ENCODE measurements at places on chromosomes 7 and 10.

- DNase-seq, result no peak
Measured at GRCh38 chr7:121003986-121004685, 15.6 kb downstream of the CPED1 start.

DNA sequence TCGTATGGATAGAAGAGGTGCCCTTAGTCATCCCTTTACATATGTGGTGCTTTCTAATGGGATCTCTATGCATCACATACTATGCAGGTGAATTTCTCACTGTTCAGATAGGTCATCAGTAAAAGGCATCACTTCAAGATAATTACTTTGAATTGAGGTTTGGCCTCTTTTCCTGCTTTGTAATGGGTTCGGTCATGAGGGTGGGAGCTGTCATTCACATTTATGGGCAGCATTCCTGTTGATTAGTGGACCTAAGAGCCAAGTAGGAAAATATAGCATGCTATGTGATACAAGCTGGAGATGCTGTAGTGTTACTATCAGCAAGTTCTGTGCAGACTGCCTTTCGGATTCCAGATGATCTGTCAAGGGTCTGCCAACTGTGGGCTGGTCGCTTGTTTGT, 156.3 kb downstream of the LCOR start:
- no peak for DNase-seq

DNA sequence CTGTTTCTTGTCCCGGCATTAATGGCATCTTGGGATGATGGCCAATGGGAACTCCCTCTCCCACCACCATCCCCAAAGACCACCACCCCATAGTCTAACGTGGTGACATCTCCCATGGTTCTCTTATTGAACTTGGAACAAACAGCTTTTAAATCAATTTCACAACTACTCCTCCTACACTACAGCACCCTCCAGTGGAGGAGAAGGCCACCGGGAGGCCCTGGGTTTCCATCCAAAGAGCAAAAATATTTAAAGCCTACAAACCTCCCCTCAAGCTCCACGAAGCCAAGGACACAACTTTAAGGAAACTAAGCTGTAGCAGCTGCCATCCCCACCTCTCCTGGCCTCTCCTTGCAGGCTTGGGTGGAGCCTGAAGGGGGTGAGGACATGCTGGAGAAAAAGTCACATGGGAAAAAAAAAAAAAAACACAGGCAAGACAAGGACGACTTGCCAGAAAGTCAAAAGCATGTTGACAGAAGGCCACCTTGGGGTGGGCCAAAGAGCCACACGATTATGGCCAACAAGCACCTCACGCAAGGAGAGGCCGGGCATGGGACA, 94.0 kb upstream of the LANCL2 start:
- no peak for DNase-seq

DNA sequence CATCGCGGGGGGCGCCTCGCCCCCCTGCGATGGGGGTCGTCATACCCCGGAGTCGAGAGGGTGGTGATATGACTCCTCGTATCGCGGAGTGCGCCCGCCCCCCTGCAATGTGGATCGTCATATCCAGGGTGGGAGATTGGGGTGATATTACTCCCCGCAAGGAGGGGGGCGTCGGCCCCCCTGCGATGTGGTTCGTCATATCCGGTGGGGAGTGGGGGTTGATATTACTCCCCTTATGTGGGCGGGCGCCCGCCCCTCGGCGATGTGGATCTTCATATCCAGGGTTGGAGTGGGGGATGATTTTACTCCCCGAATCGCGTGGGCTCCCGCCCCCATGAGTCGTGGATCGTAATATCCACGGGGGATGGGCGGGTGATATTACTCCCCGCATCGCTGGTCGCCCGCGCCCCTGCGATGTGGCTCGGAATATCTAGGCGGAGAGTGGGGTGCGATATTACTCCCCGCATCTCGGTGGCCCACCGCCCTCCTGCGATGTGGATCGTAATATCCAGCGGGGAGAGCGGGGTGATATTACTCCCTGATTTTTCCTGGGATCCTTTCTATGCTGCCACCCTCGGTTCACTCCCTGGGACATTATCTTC, 36.9 kb downstream of the MEIG1 start:
- no peak for DNase-seq

- DNase-seq, result peak; percentile 33
Measured at GRCh38 chr7:101575721-101576120, 53.4 kb downstream of the MYL10 start.

- DNase-seq, result no peak
Measured at GRCh38 chr7:49789736-49790135, 16.3 kb downstream of the VWC2 start.

Data from fibroblast of skin of left quadriceps (primary cell).